ENCODE measurements at places on chromosomes 4 and X. TPM values are rescaled to one million over a fixed set of nuclear protein-coding genes. Genes with fewer than 3 reads are reported as not detected.

The IL1RAPL1 gene
- polyA plus RNA-seq, result not detected

The PRRG1 gene
- polyA plus RNA-seq, result 9.1 TPM

The TSPAN6 gene
- 63.3 TPM for polyA plus RNA-seq

The CENPC gene
- 9.5 TPM for polyA plus RNA-seq

The DSPP gene
- polyA plus RNA-seq, result not detected

The PASD1 gene
- not detected for polyA plus RNA-seq

The MGARP gene
- polyA plus RNA-seq, result 1.9 TPM

The MUC7 gene
- not detected for polyA plus RNA-seq

The IL9R gene
- not detected for polyA plus RNA-seq

The IL2RG gene
- not detected for polyA plus RNA-seq

The DIPK2B gene
- not detected for polyA plus RNA-seq

The FAM13A gene
- 4.0 TPM for polyA plus RNA-seq

The JAKMIP1 gene
- polyA plus RNA-seq, result 19.5 TPM

The UGT2B7 gene
- polyA plus RNA-seq, result not detected

The EFHC2 gene
- polyA plus RNA-seq, result 0.22 TPM

The ADH7 gene
- not detected for polyA plus RNA-seq

The XK gene
- 1.8 TPM for polyA plus RNA-seq

The SMIM10L2A gene
- polyA plus RNA-seq, result 4.7 TPM

The PLRG1 gene
- polyA plus RNA-seq, result 133 TPM

The SMIM31 gene
- not detected for polyA plus RNA-seq

The AMER1 gene
- polyA plus RNA-seq, result 3.1 TPM

The CENPE gene
- 1.8 TPM for polyA plus RNA-seq

The MAGEB17 gene
- polyA plus RNA-seq, result not detected

The SERPINA7 gene
- polyA plus RNA-seq, result not detected

The ZCCHC18 gene
- polyA plus RNA-seq, result 132 TPM

The GAB1 gene
- 5.6 TPM for polyA plus RNA-seq

The TMSB15C gene
- 38.0 TPM for polyA plus RNA-seq

The ARSH gene
- not detected for polyA plus RNA-seq

The GAGE2A gene
- not detected for polyA plus RNA-seq

The RTL3 gene
- not detected for polyA plus RNA-seq

The BCORL1 gene
- polyA plus RNA-seq, result 1.0 TPM

The MGAT4D gene
- polyA plus RNA-seq, result 0.05 TPM

The RAB33B gene
- polyA plus RNA-seq, result 10.7 TPM

The GASK1B gene
- 0.40 TPM for polyA plus RNA-seq

The CSN1S1 gene
- not detected for polyA plus RNA-seq

The NHS gene
- 1.9 TPM for polyA plus RNA-seq

The TNIP3 gene
- not detected for polyA plus RNA-seq

The SRPX gene
- 0.52 TPM for polyA plus RNA-seq

The DMRTC1 gene
- not detected for polyA plus RNA-seq

The TIMM8A gene
- polyA plus RNA-seq, result 3.1 TPM

The SLC25A53 gene
- 4.8 TPM for polyA plus RNA-seq

The IBSP gene
- polyA plus RNA-seq, result not detected

The P2RY8 gene
- polyA plus RNA-seq, result not detected

The LEF1 gene
- 0.78 TPM for polyA plus RNA-seq

The SYNPO2 gene
- 0.10 TPM for polyA plus RNA-seq

The SPATA4 gene
- polyA plus RNA-seq, result not detected

The CD38 gene
- polyA plus RNA-seq, result not detected

The RTL5 gene
- polyA plus RNA-seq, result 16.8 TPM

The CT45A1 gene
- polyA plus RNA-seq, result not detected

The NHSL2 gene
- 1.5 TPM for polyA plus RNA-seq

The MSL3 gene
- polyA plus RNA-seq, result 37.2 TPM

The XAGE1A gene
- not detected for polyA plus RNA-seq
